ENCODE measurements at places on chromosomes 7 and 10.
A peak's percentile ranks its signal among the peaks of the same experiment; 100 is the strongest.

DNA sequence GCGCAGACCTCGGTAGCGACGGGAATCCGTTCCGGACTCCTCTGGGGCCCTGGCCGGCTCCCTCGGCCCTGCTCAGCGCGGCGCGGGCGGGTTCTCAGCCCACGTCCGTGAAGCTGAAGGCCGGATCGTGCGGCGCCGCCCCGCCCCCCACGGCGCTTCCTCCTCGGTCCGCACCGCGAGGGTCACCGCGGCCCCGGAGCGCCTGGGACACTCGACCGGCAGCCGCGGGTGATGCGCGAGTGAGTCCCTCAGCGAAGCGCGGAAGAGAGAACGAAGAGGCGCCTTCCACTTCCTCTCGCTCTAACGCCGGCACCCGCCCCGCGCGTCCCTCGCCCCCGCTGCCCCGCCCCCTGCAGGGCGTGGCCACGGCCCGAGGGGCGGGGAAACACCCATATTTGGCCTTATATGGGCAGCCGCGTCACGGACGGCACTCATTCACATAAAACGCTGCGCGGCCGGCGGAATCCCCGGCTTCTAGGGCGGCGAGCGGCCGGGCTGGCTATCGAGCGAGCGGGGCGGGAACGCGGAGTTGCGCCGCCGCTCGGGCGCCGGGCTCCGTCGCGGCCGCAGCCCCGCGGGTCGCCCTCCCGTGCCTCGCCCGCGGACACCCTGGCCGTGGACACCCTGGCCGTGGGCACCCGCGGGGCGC lies at the start of gene DUSP5:
DUSP5 (plus strand) TSS at position 470 of the 649 bp plus-strand sequence. CDS start 215 bp downstream, outside the sequence.
- no peak for DNase-seq

DNA sequence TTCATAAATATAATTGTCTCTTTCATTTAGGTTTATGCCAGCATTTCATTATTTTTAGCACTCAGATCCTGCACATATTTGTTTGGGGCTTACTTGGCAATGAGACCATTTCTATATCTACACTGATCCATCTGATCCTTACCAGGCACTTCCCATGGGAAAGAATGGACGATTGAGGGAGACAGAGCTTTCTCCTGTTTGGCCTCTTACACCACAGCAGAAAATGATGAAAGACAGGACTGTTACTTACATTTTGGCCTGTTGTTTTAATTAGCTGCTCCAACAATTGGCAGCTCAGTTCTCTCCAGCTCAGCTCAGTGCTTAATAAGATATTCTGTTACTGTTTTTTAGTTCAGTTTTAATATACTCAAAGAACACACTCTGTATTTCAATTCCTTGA lies 77.6 kb upstream of the RSU1 start:
- DNase-seq: no peak

- DNase-seq: no peak
Observed at GRCh38 chr10:78766603-78767002, 302.2 kb upstream of the ZMIZ1 start.

DNA sequence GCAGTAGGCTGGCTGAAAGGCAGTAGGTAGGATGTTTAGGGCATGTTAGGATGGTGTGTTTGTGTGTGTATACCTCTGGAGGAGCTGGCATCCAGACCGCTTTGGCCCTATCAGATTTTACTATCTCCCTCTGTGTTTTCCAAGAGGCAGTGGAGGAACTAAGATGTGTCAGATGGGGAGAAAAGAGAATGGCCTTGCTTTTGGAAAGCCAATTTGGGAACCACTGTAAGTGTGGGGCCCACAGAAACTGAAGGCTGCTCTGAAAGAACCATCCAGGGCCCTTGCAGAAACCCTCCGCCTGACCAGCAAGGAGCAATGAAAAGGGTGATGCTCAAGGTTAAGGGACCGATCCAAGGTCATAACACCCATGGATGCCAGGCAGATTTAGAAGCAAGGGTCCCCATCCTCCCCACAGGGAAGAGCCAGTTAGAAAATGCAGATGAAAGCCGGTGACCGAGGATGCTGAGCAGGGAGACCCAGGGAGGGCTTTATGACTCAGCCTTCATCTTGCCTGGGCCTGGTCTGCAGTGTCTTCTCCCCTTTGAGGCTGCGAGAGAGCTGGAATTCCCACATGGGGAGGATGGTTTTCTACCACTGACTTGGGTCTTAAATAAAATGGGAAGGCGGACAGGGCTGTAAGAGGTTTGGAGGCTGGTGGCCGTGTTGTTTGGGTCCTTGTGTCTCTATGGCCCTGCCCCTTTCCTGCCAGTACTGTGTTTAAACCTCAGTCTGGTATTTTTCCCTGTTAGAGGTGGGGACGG lies 275.8 kb downstream of the LRMDA start:
- no peak for DNase-seq

DNA sequence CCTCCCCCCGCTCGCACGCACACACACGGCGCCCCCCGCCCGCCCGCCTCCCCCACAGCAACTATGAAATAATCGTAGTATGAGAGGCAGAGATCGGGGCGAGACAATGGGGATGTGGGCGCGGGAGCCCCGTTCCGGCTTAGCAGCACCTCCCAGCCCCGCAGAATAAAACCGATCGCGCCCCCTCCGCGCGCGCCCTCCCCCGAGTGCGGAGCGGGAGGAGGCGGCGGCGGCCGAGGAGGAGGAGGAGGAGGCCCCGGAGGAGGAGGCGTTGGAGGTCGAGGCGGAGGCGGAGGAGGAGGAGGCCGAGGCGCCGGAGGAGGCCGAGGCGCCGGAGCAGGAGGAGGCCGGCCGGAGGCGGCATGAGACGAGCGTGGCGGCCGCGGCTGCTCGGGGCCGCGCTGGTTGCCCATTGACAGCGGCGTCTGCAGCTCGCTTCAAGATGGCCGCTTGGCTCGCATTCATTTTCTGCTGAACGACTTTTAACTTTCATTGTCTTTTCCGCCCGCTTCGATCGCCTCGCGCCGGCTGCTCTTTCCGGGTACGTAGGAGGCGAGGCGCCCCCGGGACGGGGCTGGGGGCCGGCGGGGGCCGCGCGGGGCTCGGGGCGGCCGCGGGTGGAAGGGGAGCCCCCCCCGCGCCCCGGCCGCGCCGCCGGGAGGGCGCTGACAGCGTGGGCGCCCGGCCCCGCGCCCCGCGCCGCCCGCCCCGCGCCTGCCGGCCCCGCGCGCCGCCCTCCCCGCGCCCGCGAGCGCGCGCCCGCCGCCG lies 441 bp downstream of the BMI1 start:
- no peak for DNase-seq

GRCh38 chr10:112131996-112132395 lies 51.6 kb downstream of the GPAM start:
- no peak for DNase-seq

GRCh38 chr7:4769761-4770160 lies 5.7 kb upstream of the AP5Z1 start:
- DNase-seq: peak; percentile 33

DNA sequence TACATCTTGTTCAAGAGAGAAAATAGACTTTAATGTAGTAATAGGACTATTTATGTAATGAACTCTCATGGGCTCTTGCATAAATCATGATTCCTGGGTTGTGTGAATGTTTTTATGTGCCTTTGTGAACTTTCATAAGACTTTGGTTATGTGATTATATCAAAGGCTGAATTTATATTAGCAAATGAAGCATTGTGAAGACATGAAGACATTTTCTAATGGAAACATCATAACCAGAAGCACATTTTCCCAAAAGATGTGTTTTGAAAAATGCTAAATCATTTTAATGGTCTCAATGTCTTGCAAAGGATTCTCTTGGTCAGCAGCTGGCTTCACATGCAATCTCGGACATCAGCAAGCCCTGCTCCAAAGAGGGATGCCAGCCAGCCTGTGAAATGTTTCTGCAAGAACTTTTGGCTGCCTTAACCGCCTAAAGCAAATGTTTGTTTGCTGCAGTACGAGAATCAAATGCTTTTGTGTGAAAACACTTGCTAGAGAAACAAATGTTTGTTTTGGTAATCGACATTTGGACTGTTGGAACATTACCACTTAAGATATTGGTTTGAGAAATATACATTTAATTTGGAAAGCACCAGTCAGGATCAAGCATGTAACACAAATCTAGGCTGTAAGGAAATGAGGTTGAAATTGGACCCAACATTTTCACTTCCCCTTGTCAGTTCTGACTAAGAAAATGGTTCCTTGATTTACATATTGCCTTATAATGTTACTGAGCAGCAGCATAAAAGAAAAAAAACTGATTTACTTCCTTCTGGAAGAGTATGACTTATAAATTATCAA lies 102.1 kb downstream of the RTKN2 start:
- no peak for DNase-seq

- no peak for DNase-seq
Observed at GRCh38 chr10:124741922-124742412, 2.2 kb downstream of the FAM53B start.

DNA sequence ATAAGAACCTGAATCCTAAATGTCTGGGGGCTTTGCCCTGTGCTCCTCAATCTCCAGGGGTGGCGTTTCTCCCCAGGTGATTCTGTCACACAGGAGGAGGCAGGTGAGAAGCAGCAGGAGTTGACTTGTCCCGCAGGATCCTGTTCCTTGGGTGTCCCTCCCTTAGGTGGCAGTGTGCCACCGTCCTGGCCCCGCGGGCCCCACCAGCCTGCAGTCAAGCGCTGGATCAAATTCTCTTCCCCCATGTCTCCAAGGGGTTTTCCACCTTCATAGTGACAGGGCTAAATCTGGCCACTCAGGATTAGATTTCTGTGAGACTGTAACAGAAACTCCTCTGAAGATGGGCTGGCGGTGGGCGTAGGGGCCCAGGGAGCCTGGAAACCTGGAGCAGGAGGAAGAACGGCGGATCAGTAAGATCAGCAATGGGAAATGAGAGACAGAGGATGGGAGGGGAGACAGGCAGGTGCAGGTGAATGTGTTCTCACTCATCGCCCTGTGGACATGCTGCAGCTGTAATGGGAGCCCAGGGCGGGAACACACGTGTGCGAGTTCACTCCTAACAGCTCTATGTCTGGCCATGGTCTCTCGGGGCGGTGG lies 329.2 kb upstream of the COBL start:
- no peak for DNase-seq

- no peak for DNase-seq
Observed at GRCh38 chr7:56447864-56448693, 331.9 kb upstream of the NUPR2 start.

DNA sequence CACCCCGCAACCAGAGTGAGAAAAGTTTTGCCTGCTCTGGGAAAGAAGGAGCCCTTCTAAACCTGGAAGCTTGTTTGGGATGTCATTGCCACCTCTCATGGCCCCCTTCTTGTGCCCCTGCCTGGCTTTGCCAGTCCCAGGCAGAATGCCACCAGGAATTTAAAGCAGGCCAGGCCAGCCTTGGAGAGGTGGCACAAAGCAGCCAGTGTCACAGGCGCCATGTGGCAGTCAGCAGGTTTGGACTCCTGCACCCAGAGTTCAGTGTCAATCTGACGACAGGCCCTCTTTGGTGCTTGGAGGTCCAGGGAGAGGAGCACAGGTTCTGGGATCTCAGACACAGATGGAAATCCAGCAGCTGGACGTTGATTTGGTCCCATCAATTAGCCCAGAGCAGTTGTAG lies 12.7 kb downstream of the HK1 start:
- no peak for DNase-seq

DNA sequence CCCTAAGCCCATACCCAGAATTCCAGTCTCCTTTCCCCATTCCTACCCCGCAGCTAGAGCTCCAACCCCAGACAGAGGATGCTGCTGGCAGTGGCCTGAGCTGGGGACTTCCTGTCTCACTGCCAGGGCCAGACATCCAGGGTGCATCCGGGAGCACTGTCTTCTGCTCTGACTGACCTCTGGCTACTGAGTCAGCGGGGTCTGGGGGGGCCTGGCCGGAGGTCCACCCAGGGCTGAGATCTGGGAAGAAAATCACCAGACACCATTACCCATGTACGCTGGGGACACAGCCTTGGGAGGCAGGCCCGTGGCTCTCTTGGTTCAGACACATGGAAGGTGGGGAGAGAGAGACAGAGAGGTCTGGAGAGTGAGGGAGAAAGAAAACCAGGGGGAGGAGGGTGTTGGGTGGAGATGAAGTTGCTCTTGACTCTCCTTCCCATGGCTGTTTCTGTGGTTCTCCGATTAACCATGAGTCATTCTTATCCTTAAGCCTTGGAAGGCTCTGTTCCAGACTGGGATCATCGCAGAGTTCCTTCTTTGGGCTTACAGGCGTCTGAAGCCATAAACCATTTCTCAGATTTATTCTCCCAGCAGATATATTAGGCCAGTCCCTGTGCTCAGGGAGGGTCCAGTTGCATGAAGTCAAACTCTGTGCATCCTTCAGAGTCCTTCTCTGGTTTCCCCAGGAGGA lies 23.6 kb downstream of the TSPAN15 start:
- peak; percentile 90 for DNase-seq

DNA sequence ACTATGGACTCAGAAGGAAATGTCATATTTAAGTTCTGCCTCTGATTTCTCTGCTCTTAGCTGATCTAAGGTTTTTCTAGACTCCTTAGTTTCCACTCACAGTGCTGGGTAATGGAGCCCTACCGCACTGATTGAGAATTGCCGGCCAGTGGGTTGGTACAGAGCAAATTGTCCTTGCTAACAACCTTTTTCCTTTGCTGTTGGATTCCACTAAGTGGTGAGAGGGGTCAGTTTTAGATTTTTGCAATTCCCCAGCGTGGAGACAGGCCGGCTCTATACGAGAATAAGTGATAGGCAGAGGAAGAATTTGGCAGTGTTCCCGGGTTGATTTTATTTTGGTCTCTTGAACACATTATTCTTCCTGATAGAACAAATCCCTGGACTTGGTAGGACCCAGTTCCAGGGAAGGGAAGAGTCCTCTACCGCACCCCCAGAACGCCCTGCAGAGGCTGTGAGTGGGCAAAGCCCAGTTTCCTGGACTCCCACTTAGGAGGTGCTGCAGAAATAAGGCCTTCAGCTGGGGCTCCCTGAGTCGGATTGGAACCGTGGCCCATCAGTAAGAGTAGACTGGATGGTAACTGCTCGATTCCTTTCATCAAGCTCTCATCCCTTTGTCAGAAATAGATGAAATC lies 3.0 kb upstream of the NRP1 start:
- no peak for DNase-seq

- DNase-seq: no peak
Observed at GRCh38 chr10:81873231-81873931, 1.6 kb upstream of the NRG3 start.

GRCh38 chr7:86953219-86953618 lies 106.2 kb downstream of the ELAPOR2 start:
- no peak for DNase-seq

- DNase-seq: peak; percentile 97
Observed at GRCh38 chr7:137967143-137968018, 34.5 kb downstream of the CREB3L2 start.

DNA sequence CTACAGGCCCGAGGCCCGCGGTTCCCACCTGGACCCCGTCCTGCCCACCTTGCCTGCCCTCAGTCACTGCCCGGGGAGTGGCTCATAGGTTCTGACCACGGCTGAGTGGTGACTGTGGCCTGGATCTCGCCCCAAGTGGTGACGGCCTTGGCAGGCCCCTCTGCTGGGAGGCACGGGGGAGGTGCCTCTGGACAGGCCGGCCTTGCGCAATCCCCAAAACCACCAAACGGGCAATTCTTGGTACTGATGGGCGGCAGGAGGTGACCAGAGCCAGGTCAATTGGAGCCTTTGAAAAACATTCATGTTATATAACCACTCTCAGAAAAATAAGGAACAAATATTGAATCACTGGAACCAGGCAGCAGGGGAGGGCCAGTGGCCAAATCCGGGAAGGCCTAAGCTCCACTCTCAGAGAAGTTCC lies 83.4 kb downstream of the PRKAG2 start:
- DNase-seq: no peak

Measured in retinal pigment epithelial cell (primary cell).